ENCODE measurements at places on chromosomes 5 and 9.

GRCh38 chr9:105157171-105157583 is 87.3 kb upstream of the SLC44A1 start:
- no peak for DNase-seq

- no peak for DNase-seq
These were observed 7.9 kb downstream of the KCNIP1 start for GRCh38 chr5:170511551-170512258.

DNA sequence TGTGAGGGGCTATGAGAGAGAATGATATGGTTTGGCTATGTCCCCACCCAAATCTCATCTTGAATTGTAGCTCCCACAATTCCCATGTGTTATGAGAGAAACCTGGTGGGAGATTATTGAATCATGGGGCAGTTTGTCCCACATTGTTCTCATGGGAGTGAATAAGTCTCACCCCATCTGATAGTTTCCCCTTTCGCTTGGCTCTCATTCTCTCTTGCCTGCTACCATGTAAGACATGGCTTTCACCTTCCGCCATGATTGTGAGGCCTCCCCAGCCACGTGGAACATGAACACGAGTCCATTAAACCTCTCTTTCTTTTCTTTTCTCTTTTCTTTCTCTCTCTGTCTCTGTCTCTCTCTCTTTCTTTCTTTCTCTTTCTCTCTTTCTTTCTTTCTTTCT is 743.4 kb upstream of the CTNND2 start:
- DNase-seq: no peak

GRCh38 chr5:163978897-163979296 is 473.5 kb downstream of the MAT2B start:
- DNase-seq: no peak

- DNase-seq: no peak
These were observed 512.9 kb upstream of the KLF4 start for GRCh38 chr9:108002371-108002956.

DNA sequence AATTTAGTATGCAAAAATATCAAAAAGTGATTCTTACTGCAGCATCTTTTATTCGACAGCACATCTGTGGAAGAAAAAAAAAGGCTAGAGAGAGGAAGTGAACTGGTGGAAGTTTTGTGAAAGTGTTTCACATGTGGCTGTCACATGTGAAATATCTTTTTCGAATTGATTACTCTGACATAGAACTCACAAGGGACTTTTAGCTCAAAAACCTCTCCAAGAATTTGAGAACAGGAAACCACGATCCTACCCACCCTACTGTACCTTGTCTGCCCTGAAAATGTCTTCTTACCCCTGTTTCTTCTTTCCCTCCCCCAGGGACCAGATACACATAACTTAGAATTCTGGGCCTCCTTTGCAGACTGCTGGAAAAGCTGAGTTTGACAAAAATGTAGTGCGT is 106.5 kb upstream of the PRRC1 start:
- DNase-seq: no peak

GRCh38 chr5:92554447-92555085 is 1026.5 kb downstream of the NR2F1-AS1 start:
- DNase-seq: no peak

- no peak for DNase-seq
These were observed 276.9 kb upstream of the DAP start for GRCh38 chr5:11037941-11038340.

- DNase-seq: no peak
These were observed 86.4 kb upstream of the MINAR2 start for GRCh38 chr5:129661366-129662035.

- no peak for DNase-seq
These were observed 39.7 kb upstream of the ANKDD1B start for GRCh38 chr5:75571547-75571946.

- no peak for DNase-seq
These were observed 614 bp upstream of the CPLANE1 start for GRCh38 chr5:37249815-37250164.

DNA sequence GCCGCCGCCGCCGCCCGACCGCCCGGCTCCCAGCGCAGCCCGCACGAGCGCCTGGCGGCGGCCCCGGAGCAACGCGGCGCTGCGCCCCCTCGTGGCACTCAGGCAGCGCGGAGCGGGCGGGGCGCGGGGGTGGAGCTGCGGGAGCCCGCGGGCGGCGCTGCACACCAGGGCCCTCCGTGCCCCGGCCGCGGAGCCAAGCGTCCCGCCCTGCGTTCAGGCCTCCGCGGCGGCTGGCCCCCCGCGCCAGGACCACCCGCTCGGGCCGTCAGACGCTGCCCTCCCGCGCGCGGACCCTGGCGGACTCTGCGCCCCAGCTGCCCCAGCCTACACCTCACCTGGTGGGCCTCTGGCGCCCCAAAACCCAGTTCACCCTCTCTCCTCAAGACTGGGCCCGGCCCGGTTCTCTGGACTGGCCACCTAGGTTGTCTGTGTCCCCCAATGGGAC is at the start of gene RASGEF1C:
Gene RASGEF1C (minus strand): TSS at position 75 of the 445 bp plus-strand sequence. CDS start 71,159 bp downstream, outside the sequence.
- peak; percentile 57 for DNase-seq

- no peak for DNase-seq
These were observed 210.8 kb upstream of the SMARCA2 start for GRCh38 chr9:1804128-1804865.

GRCh38 chr9:107131108-107131799 is 151.8 kb upstream of the RAD23B start:
- DNase-seq: no peak

- no peak for DNase-seq
These were observed 20.6 kb downstream of the PSMB7 start for GRCh38 chr9:124394596-124394995.

DNA sequence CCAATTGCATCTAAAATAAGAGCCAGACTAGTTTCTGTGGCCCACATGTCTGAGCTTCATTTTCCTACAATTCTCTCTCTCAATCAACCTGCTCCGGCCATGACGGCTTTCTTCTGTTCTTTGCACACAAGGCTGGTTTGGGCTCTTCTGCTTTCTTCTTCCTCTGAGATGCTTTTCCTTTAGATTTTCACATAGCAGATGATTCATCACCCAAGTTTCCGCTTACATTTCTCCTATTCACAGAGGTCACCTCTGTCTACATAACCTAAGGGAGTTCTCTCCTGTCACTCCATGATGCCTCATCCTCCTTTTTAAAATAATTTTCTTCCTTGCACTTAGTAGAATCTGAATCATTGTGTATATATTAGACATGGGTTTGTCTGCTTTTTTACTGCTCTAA is 334.6 kb upstream of the TUSC1 start:
- DNase-seq: no peak

DNA sequence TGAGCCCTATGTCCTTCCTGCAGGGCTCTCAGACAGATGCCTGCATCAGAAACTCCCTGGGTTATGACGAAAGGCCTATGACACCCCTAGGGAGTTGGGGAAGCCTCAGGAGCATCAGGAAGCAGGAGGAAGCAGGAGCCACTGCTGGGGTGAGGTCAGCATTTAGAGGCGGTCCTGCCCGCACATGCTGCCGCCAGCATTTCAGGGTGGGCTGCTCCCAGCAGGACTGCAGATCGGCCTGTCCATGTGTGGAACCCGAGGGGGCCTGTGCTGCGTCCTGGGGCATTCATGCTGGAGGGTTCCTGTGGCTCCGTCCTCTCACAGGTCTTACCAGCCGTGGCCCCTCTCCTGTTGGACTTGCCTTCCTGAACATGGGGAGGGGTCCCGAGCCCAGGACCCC is 6.9 kb downstream of the NKD2 start:
- DNase-seq: no peak

- no peak for DNase-seq
These were observed 105.6 kb downstream of the SUSD1 start for GRCh38 chr9:112069318-112070169.
